ENCODE measurements at places on chromosomes 2 and 18.

DNA sequence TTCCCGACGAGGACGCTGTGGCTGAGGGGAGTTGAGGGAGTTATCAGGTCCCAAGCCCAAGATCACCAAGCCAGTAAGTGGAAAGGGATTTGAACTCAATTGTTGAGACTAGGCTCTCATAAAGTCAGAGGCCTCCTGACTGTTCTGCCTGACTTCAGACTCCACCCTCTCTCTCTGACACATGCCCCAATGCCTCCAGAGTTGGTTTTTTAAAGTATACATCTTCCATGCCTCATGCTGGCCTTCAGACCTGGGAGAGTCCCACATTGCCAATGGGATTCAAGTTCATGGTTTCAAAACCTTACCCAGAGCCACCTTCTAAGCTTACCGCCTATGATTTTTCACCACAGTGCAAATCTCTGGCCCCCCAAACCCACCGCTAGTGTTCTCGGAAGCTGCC, 100.8 kb downstream of the RTN4 start:
- no peak for DNase-seq

DNA sequence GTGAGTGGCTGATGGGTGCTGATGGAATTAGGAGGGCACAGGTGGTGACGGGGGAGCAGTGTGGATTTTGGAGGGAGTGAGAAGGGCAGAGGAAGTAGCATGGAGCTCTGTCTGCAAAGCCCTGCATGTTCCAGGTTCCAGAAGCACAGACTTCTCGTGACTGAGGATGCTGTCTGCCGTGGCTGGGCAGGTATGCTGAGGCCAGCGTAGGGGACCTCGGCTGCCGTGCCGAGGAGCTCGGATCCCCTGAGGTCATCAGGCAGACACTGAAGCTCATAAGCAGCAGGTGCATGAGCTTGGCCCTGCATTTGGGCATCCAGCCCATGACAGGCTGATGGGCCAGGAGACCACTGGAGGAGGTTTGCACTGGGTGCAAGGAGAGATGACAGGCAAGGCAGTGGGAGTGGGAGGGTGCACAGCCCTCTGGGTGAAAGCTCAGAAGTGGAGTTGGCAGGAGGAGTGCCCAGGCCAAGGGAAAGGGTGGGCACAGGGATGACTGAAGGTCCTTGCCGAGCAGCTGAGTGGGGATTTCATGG, 215.3 kb downstream of the SH3RF3 start:
- DNase-seq, result no peak

- no peak for DNase-seq
Observed at GRCh38 chr2:239819091-239819973, 205.8 kb downstream of the NDUFA10 start.

DNA sequence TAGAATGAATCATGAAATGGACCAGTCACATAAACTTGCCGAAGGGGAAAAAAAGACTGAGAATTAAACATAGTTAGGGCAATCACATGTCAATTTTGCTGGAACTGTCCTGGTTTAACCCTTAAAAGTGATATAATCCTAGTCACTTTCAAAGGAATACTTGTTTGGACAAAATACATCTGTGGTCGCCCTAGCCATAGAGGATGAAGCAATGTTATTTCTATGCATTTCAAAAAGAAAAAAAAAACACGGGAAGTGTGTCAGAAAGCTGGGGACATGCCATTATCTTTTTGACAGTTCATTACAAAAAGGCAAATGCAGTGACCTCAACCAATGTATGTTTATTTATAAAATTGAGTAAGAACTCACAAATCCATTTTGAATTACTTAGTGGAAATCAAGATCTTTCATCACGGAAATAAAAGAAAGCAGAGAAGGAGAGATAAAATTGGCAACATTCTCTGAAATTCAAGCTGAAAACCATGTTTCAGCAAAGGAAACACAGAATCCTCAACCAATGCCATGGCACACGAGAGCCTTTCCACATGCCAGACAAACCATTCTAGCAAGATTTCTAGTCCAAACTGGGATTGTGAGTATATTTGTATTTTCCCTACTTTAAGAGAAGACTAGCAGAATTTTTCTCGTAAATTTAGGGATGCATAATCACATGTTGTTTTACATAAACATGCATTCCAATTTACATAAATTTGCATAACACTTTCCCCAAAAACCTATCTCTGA, 854.3 kb upstream of the ACVR2A start:
- no peak for DNase-seq

- no peak for DNase-seq
Observed at GRCh38 chr2:137009953-137010352, 244.6 kb downstream of the THSD7B start.
